Renal cortex interstitium (tissue), 15 donors: ENCODE measurements at places on chromosomes 4 and X.

DNA sequence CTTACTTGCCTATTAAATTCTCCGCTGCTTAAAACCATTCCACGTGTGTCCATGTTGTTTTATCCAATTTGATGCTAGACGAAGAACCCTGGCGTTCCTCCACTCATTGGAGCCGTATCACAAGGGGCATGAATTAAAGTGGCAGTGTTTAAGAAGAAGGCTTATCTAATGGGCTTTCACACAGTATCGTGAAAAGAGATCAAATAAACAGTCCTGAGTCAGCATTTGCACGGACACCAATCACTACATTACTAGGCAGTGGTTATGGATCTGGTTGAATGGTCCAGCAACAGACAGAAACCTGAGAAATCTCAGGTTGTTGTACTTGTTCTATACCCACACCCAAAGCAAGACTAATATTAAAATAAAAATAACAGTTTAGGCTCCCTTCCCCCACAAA is 671.6 kb downstream of the FAT4 start:
- no peak for DNase-seq

DNA sequence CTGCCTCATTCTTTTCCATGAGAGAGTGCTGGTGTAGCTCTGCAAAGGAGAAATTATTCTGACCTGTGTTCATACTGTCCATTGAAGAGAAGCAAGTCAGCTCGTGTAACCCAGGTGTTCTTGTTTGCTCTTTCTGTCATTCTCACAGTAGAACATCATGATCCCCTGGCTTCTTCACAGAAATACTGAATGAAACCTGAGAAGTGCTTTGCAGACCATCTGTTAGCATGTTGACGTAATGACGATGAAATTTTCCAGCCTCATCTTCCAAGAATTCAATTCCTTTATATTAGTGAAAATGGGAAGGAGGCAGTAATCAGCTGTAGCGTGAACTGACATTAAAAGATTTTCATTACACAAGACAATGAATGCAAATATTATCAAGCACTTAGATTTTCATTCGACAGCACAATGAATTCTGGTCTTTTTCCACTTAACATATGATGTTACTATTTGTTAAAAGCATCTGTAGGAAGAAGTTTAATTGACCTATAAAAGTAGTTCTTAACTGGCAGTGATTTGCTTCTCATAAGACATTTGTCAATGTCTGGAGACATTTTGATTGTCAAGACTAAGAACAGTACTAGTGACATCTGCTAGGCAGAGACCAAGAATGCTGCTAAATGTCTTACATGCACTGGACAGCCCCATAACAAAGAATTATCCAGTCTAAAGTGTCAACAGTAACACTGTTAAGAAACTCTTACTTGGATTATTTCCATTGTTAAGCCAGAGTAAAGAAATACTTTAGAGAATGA is 246.3 kb downstream of the BANK1 start:
- DNase-seq, result no peak

DNA sequence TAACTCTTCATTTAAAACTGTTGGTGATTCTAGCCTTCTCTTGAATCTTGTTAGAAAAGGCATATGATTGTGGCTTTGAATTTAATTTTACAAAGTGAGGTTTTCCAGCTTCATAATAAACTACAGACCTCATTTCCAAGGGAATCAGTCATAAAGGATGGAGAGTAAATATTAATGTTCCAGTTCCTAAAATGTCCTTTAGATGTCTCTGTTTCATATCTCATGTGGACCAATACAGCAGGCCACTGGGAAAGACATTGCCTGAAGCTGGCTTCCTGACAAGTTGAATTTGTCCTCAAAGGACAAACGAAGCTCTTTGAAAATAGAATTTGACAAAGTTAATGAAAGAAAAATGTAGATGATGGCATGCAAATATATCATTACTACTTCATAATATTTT is 125.4 kb downstream of the ZNF330 start:
- DNase-seq, result no peak

DNA sequence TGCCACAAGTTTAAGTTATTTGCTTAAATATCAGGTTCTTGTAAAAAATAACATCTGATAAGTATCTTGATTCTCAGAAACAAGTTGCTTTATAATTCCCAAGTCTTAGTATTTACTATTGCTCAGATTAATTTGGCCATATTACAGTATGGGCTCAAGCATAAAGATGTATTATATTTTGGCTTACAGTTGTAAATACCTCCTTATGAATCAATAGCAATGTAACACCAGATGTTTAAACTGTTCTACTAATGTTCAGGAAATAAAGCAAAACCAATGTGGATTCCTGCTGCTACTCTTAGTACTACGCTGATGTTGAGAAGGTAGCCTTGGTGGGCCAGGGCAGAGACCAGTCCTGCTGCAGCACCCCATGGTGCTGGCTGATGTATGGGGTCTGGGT is 102.7 kb downstream of the MGST2 start:
- no peak for DNase-seq

DNA sequence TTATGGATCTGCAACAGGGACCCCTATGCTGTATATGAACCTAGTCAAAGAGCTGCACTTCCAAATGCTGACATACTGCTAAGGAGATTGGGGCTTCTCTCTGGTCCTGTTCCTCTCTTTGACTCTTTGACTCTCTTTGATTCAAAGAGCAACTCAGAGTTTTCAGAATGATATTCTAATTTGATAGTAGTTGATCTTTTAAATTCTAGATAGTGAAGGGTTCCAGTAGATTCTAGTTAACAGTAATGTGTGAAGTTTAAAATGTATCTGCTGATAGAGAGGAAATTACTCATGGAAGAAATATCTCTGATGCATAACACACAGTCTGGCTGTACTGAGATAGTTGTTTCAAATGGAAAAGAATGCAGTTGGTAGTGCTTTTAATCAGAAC is 239.1 kb downstream of the RASL11B start:
- no peak for DNase-seq

DNA sequence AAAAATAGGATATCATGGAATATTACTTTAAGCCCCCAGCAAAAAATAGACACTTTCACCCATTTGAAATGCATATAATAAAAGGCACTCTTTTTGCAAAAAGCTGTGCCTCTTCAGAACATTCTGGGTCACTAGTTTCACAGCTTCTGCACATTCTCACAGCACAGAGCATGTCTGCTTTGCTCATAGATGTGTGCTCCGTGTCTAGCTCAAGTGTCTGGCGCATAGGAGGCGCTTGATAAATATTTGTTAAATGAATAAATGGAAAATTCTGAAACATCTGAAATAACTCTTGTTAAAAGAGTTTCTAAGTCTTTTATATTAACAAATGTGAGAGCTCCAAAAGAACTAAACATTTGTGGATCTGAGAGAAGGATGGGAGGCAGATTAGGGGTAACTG is 275.2 kb downstream of the PTTG2 start:
- DNase-seq, result no peak

- DNase-seq, result no peak
Measured at GRCh38 chr4:1414831-1415680, 8.8 kb upstream of the NKX1-1 start.

- DNase-seq, result no peak
Measured at GRCh38 chr4:87011340-87012034, 76.7 kb downstream of the AFF1 start.

DNA sequence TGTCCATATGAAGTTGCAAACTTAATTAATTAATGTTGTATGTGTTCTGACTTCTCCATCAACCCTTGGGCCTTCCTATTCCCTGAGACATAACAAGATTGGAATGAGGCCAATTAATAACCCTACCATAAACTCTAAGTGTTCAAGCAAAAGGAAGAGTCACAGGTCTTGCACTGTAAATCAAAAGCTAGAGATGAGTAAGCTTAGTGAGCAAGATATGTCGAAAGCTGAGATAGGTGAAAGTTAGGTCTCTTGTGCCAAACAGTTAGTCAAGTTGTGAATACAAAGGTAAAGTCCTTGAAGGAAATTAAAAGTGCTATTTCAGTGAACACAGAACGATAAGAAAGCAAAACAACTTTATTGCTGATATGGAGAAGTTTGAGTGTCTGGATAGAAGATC is 58.2 kb upstream of the GPRIN3 start:
- no peak for DNase-seq

DNA sequence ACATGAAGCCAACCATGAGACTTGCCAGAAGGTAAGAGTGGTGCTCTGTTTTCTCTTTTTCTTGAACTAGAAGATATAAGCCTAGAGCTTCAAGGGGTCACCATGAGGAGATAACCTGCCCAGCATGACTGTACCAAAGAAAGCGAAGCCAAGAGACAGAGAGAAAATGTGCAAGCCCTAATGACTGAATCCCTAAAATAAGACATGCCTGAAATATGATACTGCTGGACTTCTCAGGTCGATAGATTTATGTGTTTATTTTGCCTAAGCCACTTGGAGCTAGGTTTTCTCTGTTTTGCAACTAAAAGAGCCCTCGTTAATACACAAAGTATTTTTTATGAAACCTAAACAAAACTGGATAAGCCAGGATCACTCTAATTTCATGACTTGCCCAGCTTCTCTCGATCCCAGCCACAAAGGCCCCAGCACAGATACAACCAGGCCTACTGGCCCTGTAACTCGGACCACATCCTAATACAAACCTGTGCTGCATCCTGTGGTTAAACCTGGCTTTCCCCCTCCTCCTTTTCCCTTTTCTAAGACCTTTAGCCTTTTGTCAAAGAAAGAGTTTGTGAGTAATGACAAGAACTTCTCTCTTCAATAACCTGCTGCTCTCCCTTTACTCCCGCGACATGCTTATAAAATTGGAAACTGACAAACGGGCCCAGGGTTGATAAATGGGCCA is 185.8 kb downstream of the APBB2 start:
- peak; percentile 51 for DNase-seq

DNA sequence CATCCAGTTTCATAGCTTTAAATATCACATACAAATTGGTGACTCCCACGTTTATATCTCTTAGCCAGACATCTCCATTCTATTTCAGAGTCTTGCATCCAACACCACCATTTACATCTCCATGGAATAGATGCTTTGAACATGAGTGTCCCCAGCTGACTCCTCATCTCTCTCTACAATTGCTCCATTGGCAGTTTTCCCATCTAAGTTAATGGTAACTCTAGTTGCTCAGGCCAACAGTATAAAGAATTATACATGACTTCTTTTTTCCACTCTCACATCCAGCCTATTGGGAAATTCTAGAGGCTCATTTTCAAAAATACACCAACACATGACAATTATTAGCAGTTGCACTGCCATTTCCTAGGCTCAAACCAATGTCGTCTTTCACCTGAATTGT is 388.2 kb downstream of the STIM2 start:
- no peak for DNase-seq

DNA sequence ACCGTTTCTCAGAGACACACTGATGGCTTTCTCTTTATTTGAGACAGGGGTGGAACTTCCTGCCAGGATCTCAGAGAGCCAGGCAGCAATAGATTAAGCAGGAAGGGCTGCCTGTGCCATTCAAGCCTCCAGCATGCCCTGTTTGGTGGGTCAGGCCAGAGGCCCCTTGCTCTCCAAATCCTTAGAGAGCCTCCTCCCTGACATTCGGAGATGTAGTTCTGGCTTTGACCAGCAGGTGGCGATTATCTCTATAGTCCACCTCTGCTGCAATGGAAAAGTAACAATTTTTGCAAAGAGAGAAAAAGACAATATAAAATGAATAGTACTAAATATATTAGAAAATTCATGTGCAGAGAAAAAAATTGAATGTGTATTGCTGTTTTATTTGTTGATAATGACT is 93.9 kb downstream of the NXF2B start:
- peak; percentile 7 for DNase-seq

GRCh38 chr4:142416711-142417275 is 429.3 kb downstream of the INPP4B start:
- no peak for DNase-seq

GRCh38 chr4:188372058-188372457 is 232.8 kb downstream of the TRIML1 start:
- no peak for DNase-seq

DNA sequence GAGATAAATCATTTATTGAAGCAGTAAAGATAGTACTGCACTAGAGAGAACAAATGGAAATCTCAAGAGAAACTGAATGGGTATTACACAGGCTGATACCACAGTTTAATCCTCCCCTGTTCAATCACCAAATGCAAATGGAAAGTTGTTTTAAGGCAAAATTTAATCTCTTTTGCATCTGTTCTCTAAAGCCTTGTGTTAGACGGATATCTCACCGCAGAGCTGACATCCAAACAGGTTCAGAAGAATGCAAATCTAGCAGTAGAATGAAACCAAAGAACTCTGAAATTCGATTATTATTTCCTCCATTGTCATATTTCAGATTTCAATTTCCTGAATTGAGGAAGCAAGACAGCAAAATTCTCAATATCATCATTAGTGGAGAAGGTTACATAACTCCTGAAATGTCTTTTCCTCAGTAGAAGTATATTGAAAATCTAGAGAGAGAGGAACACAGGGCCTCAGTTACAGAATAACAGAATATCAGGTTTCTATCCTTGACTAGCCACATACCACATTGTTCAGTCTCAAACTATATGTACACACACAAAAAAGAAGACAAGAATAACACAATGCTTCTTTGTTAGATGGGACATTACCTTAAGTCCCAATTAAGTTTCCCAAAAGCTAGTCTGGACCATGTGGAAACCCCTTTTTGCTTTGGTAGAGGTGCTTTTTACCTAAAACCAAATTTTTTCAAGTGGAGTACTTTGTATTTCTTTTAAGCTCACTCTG is 94.1 kb upstream of the BANK1 start:
- DNase-seq, result no peak

- no peak for DNase-seq
Measured at GRCh38 chr4:139700568-139700967, 34.9 kb downstream of the MGST2 start.

- no peak for DNase-seq
Measured at GRCh38 chr4:78707268-78707667, 68.9 kb upstream of the BMP2K start.

GRCh38 chr4:119246177-119246733 is 33.7 kb downstream of the USP53 start:
- DNase-seq, result no peak

GRCh38 chr4:106681381-106681921 is 312.9 kb upstream of the GIMD1 start:
- no peak for DNase-seq

GRCh38 chrX:104325213-104325585 is 70.5 kb upstream of the ESX1 start:
- DNase-seq, result no peak

DNA sequence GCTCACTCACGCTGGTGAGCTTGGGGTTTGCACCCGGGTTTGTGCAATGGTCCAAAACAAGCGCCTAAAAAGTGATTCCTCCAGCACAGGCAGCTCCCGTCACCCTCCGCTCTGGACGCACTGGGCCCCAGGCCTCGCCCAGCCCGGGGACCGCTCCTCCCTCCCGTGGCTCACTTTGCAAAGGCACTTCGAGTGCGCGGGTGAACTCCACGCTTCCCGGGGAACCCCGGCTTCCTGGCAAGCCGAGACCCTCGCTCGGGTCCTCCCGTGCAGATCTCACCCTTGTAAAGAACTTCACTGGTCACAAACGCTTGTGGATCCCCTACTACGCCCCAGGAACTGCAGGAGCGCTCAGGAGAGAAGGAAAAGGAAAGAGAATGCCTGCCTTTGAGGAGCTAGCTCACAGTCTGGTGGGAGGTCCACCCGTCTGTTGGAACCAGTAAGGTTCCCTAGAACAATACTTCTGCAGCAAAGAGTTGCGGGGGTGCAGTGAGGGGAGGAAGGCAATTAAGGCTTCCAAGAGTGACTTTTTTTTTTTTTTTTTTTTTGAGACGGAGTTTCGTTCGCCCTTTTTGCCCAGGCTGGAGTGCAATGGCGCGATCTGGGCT is at the start of gene CTPS2:
Gene CTPS2, minus strand, starts transcription at position 122 of the 608 bp plus-strand sequence. CDS start 9,767 bp downstream, outside the sequence.
- peak; percentile 55 for DNase-seq

- no peak for DNase-seq
Measured at GRCh38 chrX:1581132-1581531, 10.3 kb upstream of the AKAP17A start.

- DNase-seq, result no peak
Measured at GRCh38 chrX:64151911-64152310, 53.6 kb downstream of the AMER1 start.
